ENCODE measurements at places on chromosomes 6 and 20.

DNA sequence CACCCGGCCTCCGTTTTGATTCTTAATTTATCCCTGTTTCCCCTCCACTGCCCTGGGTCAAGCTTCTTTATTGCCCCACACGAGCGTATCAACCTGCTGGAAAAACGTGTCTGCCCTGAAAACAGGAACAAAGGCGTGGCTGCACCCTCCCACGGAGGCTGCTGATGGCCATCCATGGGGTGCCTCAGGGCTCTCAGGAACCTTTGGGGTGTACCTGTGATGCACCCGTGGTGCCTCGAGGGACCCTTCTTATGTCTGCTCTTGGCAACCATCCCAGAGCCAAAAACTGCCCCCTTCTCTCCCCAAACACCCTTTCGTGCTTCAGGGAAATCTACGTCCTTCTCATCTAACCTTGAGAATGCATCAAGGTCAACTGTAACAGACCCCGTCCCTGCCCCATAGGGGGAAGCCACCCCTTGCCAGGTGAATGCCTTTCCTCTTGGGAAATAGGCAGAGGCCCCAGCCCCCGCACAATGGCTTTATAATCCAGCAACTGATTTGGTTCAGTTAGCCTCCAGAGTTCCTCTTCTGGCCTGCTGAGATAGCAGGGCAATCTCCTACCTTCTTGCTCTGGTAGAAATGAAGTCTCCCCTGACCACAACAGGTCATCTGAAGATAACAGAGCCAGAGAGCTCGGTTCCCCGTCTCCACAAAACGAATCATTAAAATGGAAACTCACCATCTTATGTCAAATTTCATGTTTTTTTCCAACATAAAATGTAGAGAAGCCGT is 29.4 kb downstream of the PSMG4 start:
- DNase-seq = no peak

- DNase-seq = no peak
Measured at GRCh38 chr20:36098364-36098763, 56.2 kb upstream of the EPB41L1 start.

GRCh38 chr6:44001318-44002066 is 125.8 kb downstream of the MRPL14 start:
- DNase-seq = no peak

DNA sequence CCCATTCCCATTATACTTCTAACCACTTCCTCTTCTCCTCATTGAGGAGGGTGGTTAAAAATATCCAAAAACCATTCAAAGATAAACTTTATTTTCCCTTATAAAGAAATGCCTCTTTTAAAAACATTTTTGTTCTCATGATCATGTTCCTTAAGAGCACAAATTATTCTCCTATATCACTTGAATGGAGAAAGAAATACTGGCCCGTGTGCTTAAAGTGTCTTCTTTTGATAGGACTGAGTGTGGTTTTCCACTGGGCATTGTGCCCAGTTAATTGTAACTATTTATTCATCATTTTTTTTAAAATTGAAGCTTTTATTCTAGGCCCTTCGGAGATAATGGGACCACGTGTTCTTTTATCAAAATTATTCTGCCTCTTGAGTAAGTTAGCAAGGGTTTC is 871.5 kb downstream of the QKI start:
- DNase-seq = no peak

All from hypothalamus (tissue), 51 donors.